ENCODE measurements at places on chromosomes 16 and 17.

- DNase-seq = no peak
Measured at GRCh38 chr16:88482630-88483391, 29.7 kb downstream of the ZFPM1 start.

GRCh38 chr16:81261049-81261648 lies 22.7 kb downstream of the BCO1 start:
- peak; percentile 31 for DNase-seq

DNA sequence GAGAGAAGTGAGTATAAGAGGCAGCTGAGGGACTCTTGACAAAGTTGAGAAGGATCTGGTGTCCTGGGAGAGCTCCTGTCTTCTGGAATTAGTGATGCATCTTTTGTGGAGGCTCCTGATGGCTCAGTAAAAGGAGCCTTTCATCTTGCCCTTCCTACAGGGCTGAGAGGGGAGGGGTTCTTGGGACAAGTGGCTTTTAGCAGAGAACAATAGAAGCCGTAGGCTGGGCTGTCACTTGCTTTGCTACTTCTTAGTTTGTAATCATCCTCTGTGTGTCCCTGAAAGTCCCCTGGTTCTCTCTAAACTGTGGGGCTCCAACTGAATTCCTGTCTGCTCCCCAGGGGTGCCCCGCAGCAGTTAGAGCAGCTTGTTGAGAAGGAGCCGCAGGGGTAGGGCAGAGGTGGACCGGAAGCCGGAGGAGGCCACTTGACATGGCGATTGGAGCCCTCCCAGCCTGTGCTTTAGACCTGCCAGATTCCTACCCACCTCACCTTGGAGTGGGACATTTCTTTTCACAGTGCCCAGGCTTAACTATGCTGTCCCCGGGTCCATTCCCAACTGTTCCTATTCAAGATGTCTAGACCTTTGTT lies 85.1 kb downstream of the PRKCA start:
- no peak for DNase-seq

DNA sequence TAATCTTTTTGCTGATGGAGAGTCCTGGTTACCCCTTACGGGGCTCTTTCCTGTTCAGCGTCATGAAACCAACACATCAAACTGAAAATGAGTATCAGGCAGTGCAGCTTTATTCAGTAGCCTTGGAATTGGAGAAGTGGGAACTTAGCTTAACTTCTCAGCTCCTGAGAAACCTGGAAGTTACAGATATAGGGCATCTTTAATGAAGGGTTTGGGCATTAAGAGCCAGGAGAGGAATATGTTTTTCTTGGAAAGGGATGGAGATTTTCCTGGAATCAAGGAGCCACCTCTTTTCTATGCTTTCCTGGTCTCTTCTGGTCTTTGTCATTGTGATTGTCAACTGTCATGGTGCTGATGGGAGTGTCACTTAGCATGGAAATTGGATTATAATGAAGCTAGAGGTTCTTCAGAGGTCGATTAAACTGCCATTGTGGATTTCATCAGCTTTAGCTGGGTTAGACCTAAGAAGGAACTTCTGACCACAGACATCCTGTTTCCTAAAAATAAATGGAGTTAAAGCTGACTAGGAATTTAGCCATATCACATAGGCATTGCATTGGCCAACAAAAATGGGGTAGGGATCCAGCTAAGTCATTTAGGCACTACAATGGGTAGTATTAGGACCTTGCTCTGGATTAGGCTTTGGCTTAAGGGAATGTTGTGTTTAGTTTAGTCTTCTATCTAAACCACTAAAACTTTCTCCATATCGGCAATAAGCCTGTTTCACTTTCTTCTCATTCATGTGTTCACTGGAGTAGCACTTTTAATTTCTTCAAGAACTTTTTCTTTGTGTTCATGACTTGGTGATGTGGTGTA lies 186.4 kb downstream of the BCAS3 start:
- DNase-seq = no peak

- no peak for DNase-seq
Measured at GRCh38 chr17:15233022-15233805, 31.9 kb downstream of the PMP22 start.

DNA sequence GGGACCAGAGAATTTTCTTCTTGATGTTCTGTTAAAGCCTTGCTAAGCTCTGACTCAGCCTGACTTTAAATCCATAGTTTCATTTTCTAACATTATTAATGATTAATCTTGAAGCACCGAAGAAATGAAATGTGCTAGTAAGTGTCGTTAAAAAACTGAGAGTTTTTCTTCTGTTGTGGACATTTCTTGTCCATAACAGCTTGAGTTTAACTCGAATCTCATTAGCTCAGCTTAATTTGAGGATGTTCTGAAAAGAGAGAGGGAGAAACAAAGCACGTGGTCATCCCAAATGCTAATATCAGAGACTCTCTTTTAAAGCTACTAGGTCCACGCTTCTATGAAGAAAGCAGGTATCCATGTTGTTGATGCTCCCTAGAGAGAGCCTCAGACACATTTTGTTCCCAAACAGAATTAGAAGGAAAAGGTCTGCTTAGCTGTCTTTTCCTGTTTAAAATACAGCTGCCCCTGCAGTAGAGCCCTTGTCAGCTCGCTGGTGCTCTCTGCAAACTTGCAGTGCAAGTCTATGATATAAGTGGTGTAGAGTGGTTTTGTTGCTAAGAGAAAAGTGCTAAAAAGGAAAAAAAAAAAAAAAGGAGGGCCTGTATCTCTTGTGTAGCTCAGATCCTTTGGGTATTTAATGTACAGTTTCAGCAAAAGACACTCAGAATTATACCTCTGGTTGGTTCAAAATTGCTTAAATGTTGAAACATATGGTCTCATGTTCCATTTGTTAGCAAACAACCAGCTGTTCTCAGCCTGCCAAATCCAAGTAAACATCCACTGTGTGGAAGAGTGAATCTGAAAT lies 191.1 kb upstream of the TBX2 start:
- no peak for DNase-seq

DNA sequence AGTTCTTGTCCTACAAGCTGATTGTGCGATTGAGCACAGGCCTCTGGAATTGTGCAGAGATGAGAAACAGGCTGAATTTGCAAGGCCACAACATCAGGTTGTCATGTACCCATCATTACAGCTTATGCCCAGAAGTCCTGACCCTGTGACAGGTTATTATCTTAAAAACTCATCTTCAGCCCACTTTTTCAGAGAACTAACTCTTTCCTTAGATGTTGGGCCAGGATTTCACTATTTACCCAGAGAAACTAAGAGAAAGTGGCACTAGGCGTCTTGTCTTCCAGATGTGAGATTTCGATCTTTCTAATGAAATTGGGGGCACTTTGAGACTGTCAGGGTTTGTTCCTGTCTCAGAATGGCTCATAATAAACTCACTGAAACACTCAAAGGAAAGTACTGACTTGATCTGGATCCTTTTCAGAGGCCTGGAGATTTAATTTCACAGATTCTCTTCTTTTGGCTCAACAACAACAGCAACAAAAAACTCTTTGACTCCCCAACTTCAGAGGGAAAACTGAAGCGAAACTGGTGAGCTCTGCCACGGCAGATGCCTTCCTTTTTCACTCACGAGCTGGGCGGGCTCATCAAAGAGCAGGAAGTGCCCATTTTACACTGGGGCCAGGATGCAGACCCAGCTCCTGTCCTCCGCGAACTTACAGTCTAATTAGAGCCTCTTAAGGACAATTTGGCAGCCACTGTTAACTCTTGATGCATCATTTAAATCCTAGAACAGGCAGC lies 17.7 kb upstream of the SLC12A3 start:
- peak; percentile 37 for DNase-seq

GRCh38 chr16:47944589-47944988 lies 211.2 kb downstream of the ABCC12 start:
- no peak for DNase-seq

DNA sequence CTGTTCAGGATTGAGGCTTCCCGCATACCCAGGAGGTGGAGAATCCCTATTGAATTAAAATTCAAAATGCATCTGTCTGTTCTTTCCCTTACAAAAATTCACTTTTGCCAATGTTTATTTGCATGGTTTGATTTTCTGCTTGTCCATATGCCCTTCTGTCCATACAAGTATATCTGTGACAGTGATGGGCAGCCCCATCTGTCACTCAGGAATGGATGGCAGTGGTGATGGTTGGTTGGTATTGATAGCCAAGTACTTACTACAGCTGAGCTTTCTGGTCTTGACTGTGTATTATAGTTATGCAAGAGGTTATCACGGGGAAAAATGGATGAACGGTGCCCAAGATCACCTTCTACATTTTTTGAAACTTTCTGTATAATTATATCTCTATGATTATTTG lies 171.0 kb downstream of the RBFOX1 start:
- no peak for DNase-seq

GRCh38 chr16:56628486-56629350 lies 3.1 kb downstream of the MT1E start:
- no peak for DNase-seq

DNA sequence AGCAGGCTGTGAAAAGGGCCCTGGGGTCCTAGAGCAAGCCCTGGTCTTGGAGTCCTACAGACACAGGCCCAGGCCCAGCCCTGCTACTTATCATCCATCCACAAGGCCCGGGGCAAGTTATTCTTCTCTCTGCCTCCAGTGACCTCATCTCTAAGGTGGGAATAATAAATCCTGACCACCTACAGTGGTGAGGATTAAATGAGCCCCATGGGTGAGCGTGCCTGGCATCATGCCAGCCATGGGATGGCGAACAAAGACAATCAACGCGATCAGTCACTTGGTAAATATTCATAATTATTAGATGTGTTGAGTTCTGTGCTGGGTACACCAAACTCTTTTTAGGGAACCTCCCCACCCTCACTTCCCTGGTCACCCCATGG lies 5.5 kb downstream of the KRT15 start:
- no peak for DNase-seq

DNA sequence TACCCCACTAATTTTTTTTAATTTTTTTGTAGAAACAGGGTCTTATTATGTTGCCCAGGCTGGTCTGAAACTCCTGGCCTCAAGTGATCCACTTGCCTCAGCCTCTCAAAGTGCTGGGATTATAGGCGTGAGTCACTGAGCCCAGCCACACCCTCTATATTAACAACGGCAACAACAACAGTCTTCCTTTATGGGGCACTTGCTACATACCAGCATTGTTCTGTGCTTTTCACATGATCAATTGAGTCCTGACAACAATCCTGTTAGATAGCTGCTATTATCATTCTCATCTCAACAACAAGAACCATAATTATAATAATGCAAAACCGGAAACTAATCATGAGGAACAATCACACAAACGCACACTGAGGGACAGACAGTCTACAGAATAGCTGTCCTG lies 12.6 kb upstream of the ARL5C start:
- no peak for DNase-seq

DNA sequence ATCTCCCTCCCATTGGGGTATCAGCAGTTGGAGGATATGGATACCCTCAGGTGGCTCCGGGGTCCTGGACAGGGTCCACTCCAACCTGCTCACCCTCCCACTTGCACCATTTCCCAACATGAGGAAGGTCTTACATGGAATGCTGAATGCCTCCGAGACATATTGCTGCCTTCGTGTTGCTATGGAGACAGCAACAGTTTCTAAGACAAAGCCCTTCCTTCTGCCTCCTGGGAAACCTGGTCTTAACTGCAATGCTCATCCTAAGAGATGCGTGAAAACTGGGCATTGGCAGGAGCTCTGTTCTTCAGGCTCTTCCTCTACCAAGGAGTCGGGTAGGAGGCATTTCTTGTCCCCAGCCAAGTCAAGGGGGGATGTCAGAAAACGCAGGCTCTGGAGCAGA lies 45.2 kb downstream of the ST3GAL2 start:
- no peak for DNase-seq

GRCh38 chr16:68005786-68006286 lies 6.6 kb upstream of the DPEP2 start:
- DNase-seq = no peak

DNA sequence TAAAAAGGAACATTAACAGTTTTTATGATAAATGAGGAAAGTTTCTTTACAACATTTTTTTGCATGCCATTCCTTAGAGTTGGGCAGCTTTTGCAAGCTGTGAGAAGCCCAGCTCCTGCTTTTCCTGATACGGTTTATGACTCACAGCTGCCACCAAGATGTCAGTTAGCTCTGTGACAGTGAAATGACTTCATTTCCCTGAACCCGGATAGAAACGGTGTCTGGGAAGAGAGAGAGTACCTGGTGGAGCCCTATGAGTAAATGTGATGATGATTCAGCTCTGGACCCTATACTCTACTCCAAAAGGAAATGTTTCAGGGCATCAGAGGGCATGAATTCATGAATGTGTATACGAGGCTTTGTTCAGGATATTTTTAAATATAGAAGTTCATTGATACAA lies 366.3 kb upstream of the HSBP1 start:
- no peak for DNase-seq

Measured in stimulated activated CD4-positive, alpha-beta T cell treated with anti-CD3 and anti-CD28 coated beads, Interleukin-2, amount 100 ng/mL, for 24 hours (primary cell).